ENCODE measurements at places on chromosomes 7 and 10. TPM values are rescaled to one million over a fixed set of nuclear protein-coding genes. Genes with fewer than 3 reads are reported as not detected.

Gene INSIG1
- 79.3 TPM for total RNA-seq

Gene TAS2R39
- total RNA-seq: not detected

Gene ZDHHC4
- 31.3 TPM for total RNA-seq

Gene RTKN2
- total RNA-seq: 4.8 TPM

Gene PRKCQ
- total RNA-seq: 0.55 TPM

Gene ENTPD1
- 23.0 TPM for total RNA-seq

Gene AMZ1
- not detected for total RNA-seq

Gene HOXA6
- 20.7 TPM for total RNA-seq

Gene TMEM196
- not detected for total RNA-seq

Gene MSS51
- 3.5 TPM for total RNA-seq

Gene STK17A
- 53.9 TPM for total RNA-seq
